ENCODE measurements at places on chromosomes 3 and 15.

DNA sequence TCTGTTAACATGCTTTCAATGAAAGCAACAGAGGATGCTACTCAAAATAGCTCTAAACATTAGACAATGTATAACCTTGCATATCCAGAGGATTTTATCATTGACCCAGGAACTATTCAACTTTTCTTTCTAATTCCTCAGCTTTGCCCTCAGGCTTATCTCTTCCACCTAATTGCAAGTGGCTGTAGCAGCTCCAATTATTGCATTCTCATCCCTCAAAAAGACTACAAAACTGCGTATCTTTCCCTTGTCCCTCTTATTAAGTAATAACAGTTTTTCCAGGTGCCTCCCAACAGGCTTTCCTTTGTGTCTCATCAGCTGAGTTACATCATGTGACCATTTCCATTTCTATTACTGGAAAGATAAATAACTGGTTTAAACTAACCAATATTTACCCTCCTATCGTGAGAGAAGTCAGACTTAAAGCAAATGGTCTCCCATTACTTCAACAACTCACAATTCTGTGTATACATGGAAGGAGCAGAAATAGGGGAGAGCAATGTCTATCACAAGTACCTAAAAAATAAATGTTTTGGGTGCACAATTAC is 78.0 kb upstream of the MBNL1 start:
- peak; percentile 19 for DNase-seq

GRCh38 chr3:47578119-47578632 is 489 bp downstream of the CSPG5 start:
- peak; percentile 58 for DNase-seq

- no peak for DNase-seq
Measured at GRCh38 chr3:196120291-196120951, 38.5 kb upstream of the TFRC start.

DNA sequence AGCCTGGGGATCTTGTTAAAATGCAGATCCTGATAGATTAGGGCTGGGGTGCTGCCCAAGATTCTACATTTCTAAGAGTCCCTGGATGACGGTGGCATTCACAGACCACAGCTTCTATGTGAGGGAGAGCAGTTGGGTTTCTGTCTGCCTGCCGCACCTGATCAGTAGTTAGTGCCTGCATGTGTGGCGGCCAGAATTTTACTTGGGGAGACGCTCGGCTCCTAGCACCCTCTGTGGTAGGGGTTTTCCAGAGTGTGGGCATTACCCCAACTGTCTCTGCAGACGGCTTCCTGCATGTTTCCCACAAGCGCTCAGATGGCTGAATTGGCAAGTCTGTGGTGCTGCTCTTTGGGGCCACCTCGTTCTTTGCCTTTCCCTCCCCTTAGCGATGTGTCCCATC is 8.3 kb downstream of the GHRL start:
- DNase-seq, result no peak

GRCh38 chr3:146838221-146838620 is 233.1 kb upstream of the PLSCR5 start:
- DNase-seq, result no peak

- DNase-seq, result no peak
Measured at GRCh38 chr3:74067296-74067695, 442.6 kb upstream of the PDZRN3 start.

DNA sequence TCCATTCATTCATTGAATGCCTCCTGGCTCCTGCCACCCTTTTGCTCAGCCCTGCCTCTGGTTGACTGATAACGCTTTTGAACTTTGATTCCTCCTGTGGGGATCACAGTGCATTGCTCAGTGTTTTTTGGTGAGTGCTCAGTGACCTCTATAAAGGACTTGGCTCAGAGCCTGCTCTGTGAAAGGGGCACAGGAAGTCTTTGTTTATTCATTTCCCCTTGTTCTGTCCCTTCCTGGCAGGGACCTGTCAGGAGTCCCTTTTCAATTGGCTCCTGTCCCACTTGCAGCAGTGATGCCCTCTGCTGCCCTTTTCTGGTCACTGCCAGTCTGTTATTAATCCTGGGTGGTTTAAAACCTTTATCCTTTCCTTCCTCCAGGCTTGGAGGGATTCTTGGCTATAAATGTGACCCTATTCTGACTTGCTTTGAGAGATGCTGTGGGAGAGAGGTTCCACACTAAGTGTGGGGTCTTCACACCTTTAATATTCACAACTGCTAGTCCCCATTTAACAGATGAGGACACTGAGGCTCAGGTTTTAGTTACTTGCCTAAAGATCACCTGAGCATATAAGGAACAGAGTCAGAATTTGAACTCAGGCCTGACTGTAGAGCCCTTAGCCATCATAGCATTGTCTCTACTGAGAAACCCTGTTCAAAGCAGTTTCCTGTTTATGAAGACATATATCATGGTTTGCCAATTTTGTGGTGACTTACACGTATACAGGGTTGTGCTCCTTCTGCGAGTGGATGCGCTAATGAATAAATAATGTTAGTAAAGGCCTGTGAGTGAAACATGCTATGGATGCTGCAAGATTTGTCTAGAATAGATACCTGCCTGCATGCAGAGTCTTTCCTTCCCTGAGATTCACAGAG is 23.2 kb upstream of the TATDN2 start:
- DNase-seq, result peak; percentile 78

GRCh38 chr3:159839561-159840379 is 148.9 kb upstream of the IL12A start:
- DNase-seq, result no peak

GRCh38 chr3:42704136-42704841 is 1.7 kb upstream of the HHATL start:
- no peak for DNase-seq

GRCh38 chr3:195916991-195917390 is 8.6 kb upstream of the TNK2 start:
- no peak for DNase-seq

DNA sequence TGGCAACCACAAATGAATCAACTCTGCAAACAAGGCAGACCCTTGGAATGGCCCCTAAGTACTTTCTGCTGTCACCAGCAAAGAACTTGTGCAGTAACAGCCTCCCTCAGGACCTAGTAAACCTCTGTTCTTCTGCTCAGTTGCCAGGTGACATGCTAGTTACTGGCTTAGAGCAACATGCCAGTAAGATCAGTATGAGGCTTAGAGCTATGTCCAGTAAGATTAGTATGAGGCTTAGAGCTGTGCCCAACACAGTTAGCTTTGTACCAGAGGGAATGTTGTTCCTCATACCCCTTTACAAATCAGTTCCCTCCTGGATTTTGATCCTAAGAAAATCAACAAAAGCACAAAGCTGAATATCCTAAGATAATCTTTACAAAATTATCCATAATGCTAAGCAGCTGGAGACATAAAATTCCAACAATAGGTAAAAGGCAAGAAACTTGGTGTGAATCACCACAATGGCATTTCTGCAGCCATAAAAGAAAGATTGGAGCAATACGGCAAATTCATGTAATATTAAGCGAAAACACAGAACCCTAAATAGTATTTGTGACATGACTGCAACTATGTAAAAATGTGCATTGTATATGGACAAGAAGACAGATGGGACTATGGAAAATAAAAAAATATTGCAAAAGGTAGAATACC is 107.3 kb upstream of the LPP start:
- no peak for DNase-seq

DNA sequence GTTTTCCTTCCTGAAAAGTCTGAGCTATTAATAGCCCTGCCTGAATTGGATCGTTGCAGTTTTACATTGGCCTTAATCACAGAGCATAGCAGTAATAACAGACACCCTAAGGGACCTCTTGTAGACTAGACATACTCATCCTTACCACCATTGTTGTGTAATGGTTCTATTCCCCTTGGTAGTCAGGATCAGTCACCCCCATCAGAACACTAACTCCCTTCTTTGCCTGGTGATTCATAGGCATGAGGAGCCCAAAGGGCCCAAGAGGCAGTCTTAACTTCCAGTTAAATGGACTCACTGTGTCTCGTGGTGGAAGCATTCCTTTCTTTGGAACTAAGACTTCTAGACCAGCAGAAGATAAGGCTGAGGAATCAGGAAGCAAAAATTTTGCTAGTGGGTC is 20.2 kb downstream of the CGGBP1 start:
- DNase-seq, result no peak

GRCh38 chr3:151434151-151434890 is 26.5 kb downstream of the IGSF10 start:
- DNase-seq, result no peak

GRCh38 chr3:50212971-50213370 is 7.9 kb downstream of the SLC38A3 start:
- DNase-seq, result no peak

- no peak for DNase-seq
Measured at GRCh38 chr15:77633913-77634265, 1.2 kb upstream of the LINGO1 start.

GRCh38 chr3:110856916-110857315 is 214.7 kb upstream of the NECTIN3 start:
- no peak for DNase-seq

DNA sequence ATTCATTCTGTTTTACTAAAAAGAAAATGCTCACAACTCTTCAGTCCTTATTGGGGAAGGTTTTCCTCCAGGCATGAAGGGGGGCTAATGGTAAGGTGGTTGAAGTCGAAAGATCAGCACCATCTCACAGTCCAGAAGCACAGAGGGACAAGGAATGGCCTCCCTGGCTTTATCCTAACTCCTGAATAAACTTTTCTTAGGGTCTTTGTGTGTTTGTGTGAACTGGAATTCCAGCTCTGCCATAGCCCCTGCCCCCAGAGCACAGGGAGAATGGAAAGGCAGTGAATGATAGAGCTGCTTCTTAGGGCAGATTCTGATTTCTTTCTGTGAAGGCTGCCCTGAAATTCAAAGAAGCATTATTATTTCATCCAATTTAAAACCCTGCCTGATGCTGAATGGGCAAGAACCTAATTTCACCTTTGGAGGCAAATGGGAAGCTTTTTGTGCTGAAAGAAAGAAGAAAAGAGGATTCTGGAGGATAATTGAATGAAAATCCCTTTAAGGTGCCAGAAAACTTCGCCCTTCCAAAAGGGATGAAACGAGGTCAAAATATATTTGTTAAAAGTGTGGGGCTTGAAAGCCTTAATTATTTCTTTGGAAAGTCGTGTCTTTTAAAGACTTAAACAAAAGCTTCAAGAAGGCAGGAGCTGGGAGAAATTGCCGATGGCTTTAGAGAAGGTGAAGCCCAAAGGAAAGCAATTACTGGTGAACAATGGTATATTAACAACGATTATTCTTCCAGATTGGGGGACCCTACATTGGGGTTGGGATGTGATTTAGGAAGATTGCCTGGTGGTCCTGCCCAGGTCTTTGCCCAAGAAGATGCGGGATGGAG is 259.9 kb upstream of the RGMA start:
- no peak for DNase-seq

DNA sequence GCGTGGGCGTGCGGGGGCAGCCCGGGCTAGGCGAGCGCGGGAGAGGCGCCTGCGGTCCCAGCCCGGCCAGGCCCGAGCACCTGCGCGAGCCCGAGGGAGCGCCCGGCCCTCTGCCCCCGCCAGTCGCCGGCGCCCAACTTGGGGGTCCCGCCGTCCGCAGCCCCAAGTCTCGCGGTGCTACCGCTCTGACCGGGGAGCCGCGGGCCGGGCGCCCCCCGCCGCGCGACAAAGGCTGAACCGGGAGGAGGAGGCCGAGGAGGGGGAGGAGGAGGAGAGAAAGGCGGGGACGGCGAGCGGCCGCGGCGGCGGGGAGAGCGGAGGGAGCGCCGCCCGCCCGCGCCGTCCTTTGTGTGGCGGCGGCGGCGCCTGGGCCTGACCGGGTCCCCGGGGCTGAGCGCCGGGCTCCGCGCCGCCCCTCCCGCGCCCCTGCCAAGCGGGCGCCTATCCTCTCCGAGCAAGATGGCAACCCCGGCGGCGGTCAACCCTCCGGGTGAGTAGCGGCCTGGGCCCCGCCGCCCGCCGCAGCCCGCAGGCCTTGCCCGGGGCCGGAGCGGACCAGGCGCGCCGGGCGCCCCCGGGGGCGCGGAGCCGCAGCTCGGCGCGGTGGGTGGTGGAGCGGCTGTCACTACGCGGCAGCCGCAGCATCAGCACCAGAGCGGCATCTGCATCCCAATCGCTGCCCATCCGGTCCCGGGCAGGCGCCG is at the start of gene ARNT2:
TSS of gene ARNT2 (plus strand) at position 326 of the 704 bp plus-strand sequence. CDS start at position 460, 134 bp downstream.
- DNase-seq, result no peak

DNA sequence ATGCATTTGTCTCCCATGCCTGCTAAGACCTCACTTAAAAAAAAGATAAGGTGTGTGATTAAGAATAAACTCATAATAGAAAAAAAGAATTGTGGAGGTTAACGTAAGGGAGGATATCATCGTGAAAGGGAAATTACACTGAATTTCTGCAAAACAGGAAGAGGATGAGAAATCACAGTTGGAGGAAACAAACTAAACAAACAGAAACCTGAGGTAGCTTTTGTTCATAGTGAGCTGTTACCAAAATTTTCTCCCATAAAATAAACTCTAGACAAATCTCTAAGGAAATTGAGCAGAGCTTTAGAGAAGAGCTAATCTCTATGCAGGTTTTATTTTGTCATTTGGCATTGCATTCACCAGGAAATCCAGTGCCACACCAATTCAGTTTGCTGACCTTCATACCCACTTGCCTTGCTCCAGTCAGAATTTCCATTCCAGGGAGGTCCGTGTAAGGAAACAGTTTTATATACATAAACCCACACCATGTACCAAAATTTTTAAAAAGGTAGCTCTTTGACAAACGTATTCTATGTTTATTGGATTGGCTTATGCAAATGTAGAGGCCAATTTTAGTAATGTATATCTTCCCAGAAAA is 231.2 kb downstream of the MBNL1 start:
- no peak for DNase-seq

- DNase-seq, result no peak
Measured at GRCh38 chr3:127785711-127786265, 36.5 kb downstream of the MGLL start.

- no peak for DNase-seq
Measured at GRCh38 chr15:63992300-63992699, 54.0 kb downstream of the DAPK2 start.

DNA sequence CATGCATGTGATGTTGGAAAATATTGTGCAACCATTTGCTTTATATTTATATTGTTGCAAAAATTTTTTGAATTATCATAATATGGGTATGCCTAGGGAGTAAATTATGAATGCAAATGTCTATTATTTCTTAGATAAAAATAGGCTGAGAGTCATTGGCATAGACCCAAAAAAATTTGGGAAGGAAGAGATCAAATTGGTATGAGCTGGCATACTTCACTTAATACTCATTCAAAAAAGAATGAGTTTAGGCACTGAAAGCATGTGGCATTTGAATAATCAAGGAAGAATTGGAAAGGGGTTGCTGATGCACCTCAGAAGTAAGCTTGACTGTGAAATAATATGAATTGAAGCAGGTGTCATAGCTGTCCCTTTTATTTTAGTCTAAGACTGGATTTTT is 764.0 kb upstream of the DPPA4 start:
- no peak for DNase-seq

DNA sequence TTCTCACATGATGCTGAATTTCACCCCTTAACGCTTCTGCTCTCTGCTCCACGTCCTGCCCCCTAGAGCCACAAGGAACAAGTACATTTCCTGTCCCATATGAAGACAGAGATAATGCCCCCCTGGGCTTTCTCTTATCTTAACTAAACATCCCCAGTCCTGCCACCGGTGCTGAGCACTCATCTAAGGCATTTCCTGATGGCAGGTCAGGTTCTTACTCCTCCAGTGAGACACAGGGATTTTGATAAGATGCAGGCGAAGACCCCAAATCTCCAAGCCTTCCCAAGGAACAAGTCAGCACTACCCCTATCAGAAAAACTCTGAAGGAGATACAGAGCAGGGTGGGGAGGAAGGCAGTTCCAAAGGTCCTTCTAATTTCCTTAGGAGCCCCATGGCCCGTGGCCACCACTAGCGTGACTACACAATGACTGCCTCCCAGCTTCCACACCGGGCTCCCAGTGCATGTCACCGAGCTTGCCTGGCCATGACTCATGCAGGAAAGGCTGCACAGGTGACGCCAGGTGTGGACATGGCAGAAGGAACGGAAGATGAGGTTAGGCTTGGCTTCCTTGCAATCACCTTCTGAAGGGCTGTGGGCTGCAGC is 152.9 kb downstream of the XXYLT1 start:
- peak; percentile 16 for DNase-seq

All from hematopoietic multipotent progenitor cell treated with erythropoietin and hydrocortisone succinate and interleukin-3 and kit ligand, for 17 days (in vitro differentiated cells).